ENCODE measurements at places on chromosomes 5 and 9. TPM values are rescaled to one million over a fixed set of nuclear protein-coding genes. Genes with fewer than 3 reads are reported as not detected.

GRCh38 chr5:151597749-151598148 lies 6.6 kb upstream of the FAT2 start:
- DNase-seq: no peak
- no peaks in the 10 kb centered on the region for H3K36me3 ChIP-seq
- H3K27me3 ChIP-seq: peaks cover 5% of the 10 kb centered on the region
- H3K4me1 ChIP-seq: no peaks in the 10 kb centered on the region

GRCh38 chr9:109122726-109123621 lies 3.2 kb upstream of the TMEM245 start:
- H3K27me3 ChIP-seq: peaks cover 7% of the 10 kb centered on the region
- no peak overlapping the region for H3K27ac ChIP-seq
- H3K4me3 ChIP-seq: no peak overlapping the region
- H3K4me1 ChIP-seq: peaks cover 14% of the 10 kb centered on the region
- DNase-seq: no peak
- H3K36me3 ChIP-seq: peaks cover 3% of the 10 kb centered on the region

DNA sequence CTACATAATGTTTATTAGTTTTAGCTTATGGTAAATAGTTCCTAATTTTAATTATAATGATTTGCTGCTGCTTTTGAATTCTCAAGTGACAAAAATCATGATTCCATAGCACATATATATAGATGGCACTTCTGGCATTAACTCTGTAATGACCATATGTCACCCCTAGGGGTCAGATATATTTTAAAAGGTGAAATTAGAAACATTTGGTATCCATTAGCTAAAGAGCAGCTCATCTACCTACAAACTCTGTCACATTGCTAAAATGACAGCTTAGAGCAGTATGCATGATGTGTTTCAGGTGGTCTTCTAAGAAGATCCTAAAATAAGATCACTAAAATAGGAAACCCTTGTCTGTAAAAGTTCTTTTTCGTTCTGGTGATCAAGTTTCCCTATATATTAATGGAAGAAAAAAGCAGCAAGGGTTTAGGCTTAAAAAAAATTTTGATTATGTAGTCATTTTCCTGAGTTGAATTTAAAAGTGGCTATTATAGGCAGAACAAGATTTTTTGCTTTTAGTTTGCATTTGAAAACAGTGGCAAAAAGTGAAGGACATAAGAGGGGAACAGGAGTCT lies 157.7 kb upstream of the POU5F2 start:
- DNase-seq: no peak
- H3K27me3 ChIP-seq: no peaks in the 10 kb centered on the region
- H3K36me3 ChIP-seq: no peaks in the 10 kb centered on the region
- no peak overlapping the region for H3K27ac ChIP-seq

The PLAC8L1 gene
- 0.37 TPM for total RNA-seq

GRCh38 chr9:123373447-123373923 lies 17.5 kb downstream of the CRB2 start:
- H3K36me3 ChIP-seq: no peaks in the 10 kb centered on the region
- no peak overlapping the region for H3K27ac ChIP-seq
- DNase-seq: no peak
- H3K27me3 ChIP-seq: peaks cover 26% of the 10 kb centered on the region

- no peak overlapping the region for H3K4me3 ChIP-seq
- H3K27me3 ChIP-seq: peaks cover 14% of the 10 kb centered on the region
- no peak overlapping the region for H3K27ac ChIP-seq
- H3K36me3 ChIP-seq: no peaks in the 10 kb centered on the region
Observed at GRCh38 chr9:99748676-99749075, 73.0 kb upstream of the NR4A3 start.

GRCh38 chr9:74503219-74503618 lies 6.1 kb downstream of the RORB start:
- peaks cover 21% of the 10 kb centered on the region for H3K4me1 ChIP-seq
- no peak overlapping the region for H3K27ac ChIP-seq
- H3K4me3 ChIP-seq: no peak overlapping the region

The RNF208 gene
- 9.3 TPM for total RNA-seq

DNA sequence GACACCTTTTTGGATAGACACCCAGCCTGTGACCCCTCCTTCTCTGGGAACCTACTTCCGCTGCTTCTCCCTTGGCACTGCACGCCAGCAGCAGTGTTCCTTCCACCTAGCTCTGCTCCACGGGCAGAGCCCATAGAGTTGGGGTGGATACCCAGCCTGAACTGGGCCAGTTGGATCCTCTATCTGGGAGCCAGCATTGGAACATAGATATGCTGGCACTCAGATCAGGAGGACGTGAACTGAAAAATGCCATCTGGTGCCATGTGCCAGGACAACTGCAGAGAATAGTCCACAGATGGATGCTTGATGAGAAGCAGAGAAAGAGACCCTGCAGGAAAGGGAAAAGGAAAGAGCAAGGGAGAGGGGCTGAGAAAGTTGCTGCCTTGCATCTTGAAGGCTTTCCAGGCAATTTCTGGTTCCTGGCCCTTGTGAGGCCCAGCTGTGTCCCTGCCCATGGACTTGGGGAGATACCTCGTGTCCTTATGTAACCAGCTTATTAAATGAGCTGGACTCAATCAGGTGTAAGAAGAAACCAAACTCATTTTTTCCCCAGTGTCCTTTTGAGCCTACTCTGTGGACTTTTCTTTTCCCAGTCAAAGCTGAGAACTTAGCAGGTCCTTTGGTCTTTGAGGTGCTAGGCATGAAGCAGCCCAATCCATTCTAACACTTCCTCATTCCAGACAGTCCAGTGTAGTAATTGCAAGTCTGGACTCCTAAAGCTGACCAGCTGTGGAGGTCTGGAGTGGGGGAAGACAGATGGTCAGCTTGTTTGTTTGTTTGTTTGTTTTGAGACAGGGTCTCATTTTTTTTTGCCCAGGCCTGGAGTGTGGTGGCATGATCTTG lies 39.1 kb downstream of the ANGPTL2 start:
- peaks cover 22% of the 10 kb centered on the region for H3K4me1 ChIP-seq
- H3K27me3 ChIP-seq: peaks cover 14% of the 10 kb centered on the region
- H3K27ac ChIP-seq: no peak overlapping the region

- no peak for DNase-seq
- no peaks in the 10 kb centered on the region for H3K27me3 ChIP-seq
- H3K4me1 ChIP-seq: peaks cover 6% of the 10 kb centered on the region
- no peak overlapping the region for H3K27ac ChIP-seq
- no peak overlapping the region for H3K4me3 ChIP-seq
- peaks cover 30% of the 10 kb centered on the region for H3K36me3 ChIP-seq
Observed at GRCh38 chr9:122256206-122256605, 8.4 kb downstream of the RBM18 start.

DNA sequence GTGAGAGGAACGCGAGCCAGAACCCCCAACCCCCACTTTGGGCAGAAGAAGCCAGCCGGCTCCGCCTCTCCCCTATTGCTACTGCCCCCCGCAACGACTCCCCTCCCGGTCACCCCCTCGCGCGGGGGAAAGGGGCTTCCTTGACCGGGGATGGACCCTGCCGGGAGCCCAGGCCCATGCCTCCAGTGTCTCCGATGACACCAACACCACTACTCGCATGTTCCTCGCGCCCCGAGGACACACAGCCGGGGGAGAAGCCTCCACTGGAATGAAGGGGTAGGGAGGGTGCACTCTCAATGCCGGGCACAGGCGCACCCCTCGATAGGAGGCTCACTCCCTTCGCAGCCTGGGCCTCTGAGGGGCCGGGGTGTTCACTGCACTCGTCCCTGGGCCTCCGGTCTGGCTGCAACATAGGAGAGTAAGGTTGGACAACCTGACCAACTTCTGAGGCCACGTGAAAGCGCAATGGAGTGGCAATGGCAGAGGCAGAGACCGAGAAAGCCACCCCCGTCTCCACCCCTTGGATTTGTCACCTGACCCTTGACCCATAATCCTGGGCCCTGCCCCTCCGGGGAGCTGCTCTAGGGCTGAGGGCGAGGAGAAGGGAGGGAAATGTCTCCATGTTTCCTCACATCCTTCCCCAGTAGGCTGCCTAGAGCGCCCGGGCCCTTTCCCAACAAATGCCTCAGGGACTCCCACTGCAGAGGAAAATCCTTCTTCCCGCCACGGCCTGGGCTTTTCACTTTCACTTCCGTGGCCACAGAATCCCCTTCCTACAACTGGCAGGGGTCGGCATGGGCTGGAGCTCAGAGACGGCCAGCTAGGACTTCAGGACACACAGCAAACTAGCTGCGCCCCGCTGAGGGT lies 1.1 kb upstream of the CNTFR start:
- H3K36me3 ChIP-seq: peaks cover 1% of the 10 kb centered on the region
- H3K27me3 ChIP-seq: peaks cover 69% of the 10 kb centered on the region
- DNase-seq: no peak
- H3K4me1 ChIP-seq: peaks cover 15% of the 10 kb centered on the region
- no peak overlapping the region for H3K27ac ChIP-seq

DNA sequence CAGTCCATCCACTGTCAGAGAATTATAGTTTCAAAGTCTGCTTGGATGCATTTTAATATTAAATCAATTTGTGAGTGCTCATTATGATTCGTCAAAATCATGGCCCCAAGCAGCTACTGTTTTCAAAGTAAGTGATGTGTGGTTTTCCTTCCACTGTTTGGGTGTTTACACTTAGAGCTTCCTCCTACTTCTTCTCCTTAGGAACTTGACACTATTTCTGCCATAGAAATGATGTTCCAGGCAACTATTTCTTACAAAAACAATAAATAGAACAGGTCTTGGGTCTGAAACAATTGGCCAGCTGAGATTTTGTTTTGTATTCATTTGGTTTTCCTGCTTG lies 132.8 kb upstream of the RAI14 start:
- peaks cover 8% of the 10 kb centered on the region for H3K4me1 ChIP-seq
- H3K27ac ChIP-seq: no peak overlapping the region
- no peaks in the 10 kb centered on the region for H3K27me3 ChIP-seq
- H3K4me3 ChIP-seq: no peak overlapping the region
- DNase-seq: no peak
- no peaks in the 10 kb centered on the region for H3K36me3 ChIP-seq

DNA sequence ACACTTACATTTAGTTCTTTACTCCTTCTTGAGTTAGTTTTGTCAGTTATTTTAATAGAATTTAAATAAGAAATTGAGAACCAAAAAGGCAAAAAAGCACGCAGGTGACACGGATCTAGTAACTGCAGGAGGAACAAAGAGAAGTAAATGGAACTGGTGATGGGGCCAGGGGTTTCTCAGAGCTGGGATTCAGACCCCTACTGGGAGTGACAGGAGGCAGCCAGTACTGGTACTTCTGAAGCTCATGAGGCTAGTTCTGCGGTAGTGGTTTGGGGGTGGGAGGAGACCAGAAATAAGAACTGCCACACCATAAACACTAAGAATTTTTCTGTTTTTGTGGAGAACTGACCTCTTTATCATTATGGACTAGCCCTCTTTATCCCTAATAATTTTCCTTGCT lies 48.2 kb downstream of the OXCT1 start:
- DNase-seq: no peak
- peaks cover 23% of the 10 kb centered on the region for H3K36me3 ChIP-seq
- H3K27me3 ChIP-seq: no peaks in the 10 kb centered on the region
- H3K4me1 ChIP-seq: no peaks in the 10 kb centered on the region
- H3K27ac ChIP-seq: no peak overlapping the region

- no peak overlapping the region for H3K27ac ChIP-seq
- no peak overlapping the region for H3K4me3 ChIP-seq
- no peak for DNase-seq
- no peaks in the 10 kb centered on the region for H3K4me1 ChIP-seq
Observed at GRCh38 chr9:131917009-131917408, 162.7 kb downstream of the MED27 start.

- no peaks in the 10 kb centered on the region for H3K36me3 ChIP-seq
- no peak overlapping the region for H3K27ac ChIP-seq
- no peak for DNase-seq
Observed at GRCh38 chr5:4050203-4050602, 454.6 kb downstream of the IRX1 start.

DNA sequence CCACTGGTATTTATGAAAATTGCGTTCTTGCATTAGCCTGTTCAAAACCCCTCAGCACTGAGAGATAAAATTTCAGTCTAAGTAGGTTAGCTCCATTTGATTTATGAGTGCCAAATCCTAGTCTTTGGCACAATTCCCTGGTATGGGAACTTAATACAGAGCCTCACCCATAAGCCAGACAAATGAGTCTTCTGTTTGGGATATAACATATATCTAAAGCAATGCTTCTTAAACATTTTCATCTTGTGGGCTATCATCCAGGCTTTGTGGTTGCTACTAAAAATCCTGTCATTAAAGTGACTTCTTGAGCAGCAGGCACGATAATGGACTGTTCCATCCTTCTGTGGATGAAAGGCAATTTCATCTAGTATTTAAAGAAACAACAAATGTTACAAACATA lies 419.5 kb upstream of the ACTBL2 start:
- H3K4me1 ChIP-seq: no peaks in the 10 kb centered on the region
- peaks cover 7% of the 10 kb centered on the region for H3K27me3 ChIP-seq
- no peak overlapping the region for H3K4me3 ChIP-seq
- DNase-seq: no peak

DNA sequence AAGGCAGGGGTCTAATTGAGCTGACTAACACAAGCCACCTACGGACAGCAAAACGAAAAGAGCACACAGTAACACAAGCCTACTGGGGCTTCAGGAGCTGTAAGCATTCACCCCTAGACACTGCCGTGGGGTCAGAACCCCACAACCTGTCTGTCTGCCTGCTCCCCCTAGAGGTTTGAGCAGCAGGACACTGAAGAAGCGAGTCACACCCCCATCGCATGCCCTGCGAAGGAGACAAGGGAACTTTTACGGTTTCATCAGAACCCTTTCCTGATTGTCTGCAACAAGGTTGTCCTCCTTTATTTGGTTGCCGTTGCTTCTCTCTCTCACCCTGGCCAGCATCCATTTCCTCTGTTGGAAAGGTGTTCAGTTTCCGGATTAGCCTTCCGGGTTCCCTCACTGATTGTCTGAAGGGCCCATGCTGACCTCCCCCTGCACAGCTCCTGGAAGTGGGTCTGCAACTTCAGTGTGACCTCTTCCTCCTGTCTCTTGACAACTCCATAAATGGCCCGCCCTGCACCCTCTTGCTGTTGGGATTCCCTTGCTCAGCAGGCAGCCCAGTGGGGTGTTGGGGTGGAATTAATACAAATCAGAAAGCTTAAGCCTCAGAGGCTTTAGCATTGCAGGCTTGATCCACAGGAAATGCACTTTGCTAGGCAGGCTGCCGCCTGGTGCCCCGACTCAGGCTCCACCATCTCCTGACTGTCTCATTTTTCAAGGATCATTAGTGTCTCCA lies 258.9 kb upstream of the TLE4 start:
- H3K27ac ChIP-seq: no peak overlapping the region
- no peaks in the 10 kb centered on the region for H3K27me3 ChIP-seq
- H3K4me3 ChIP-seq: no peak overlapping the region
- no peak for DNase-seq
- no peaks in the 10 kb centered on the region for H3K36me3 ChIP-seq
- H3K4me1 ChIP-seq: no peaks in the 10 kb centered on the region

GRCh38 chr5:124843596-124843899 lies 97.1 kb upstream of the ZNF608 start:
- no peak overlapping the region for H3K4me3 ChIP-seq
- DNase-seq: no peak
- H3K36me3 ChIP-seq: no peaks in the 10 kb centered on the region
- H3K27ac ChIP-seq: no peak overlapping the region

The CCL27 gene
- not detected for total RNA-seq

Measured in activated T-helper 1 cell treated with anti-CD3 and anti-CD28 coated beads, Interleukin-12 subunit alpha, Interleukin-12 subunit beta, Interleukin-2, Interleukin-4 antibody, amounts not matched to agents 30 ng/mL and 10 ng/mL and 1 ng/mL, durations not matched to agents 14 hours and 24 hours and 36 hours (primary cell).